ENCODE measurements at places on chromosomes 5 and 9.

GRCh38 chr5:72256536-72256935 lies 63.5 kb downstream of the MRPS27 start:
- H3K27me3 ChIP-seq = no peaks in the 10 kb centered on the region
- peaks cover 2% of the 10 kb centered on the region for H3K36me3 ChIP-seq
- DNase-seq = no peak
- H3K4me3 ChIP-seq = no peak overlapping the region

- DNase-seq = no peak
- H3K4me3 ChIP-seq = peak overlapping the region; percentile 97
- H3K27me3 ChIP-seq = no peaks in the 10 kb centered on the region
- H3K27ac ChIP-seq = no peak overlapping the region
Measured at GRCh38 chr5:75338408-75338807, 1.4 kb downstream of the HMGCR start.

DNA sequence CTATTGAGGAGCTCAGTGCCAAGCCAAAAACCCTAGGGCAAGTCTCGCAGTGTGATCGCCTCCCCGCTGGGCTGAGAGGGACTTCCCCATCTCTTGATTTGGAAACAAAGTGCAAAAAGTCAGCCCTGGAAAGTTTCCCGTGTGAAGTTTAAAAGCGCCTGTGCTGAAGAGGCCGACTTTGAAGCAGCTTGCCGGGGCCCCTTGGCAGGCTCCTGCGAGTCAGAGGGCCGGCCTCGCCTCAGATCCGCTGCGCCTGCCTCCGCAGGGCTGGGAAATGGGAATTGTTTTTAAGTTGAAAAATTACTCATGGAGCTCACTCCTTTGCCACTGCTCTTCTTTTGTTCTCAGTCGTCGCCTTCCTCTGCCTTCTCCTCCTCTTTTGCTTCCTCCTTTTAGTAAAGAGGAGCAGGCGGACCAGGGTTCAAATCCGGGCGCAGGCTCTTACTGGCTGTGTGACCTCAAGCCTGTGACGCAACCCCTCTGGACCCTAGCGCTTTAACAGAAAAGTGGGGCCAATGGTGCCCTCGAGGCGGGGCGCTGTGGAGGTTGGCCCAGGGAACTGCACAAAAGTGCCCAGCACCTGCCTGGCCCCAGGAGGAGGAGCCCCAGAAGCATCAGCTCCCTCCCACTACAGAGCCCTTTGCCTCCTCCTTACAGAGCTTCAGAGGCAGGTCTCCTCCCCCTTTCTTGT lies 14.7 kb upstream of the LHX2 start:
- peaks cover 5% of the 10 kb centered on the region for H3K4me1 ChIP-seq
- H3K27me3 ChIP-seq = no peaks in the 10 kb centered on the region
- H3K4me3 ChIP-seq = no peak overlapping the region
- no peaks in the 10 kb centered on the region for H3K36me3 ChIP-seq
- no peak overlapping the region for H3K27ac ChIP-seq
- peak; percentile 15 for DNase-seq

GRCh38 chr9:120348951-120349429 lies 231.0 kb downstream of the CDK5RAP2 start:
- peak; percentile 57 for DNase-seq
- H3K4me1 ChIP-seq = peaks cover 6% of the 10 kb centered on the region
- peaks cover 3% of the 10 kb centered on the region for H3K27me3 ChIP-seq

DNA sequence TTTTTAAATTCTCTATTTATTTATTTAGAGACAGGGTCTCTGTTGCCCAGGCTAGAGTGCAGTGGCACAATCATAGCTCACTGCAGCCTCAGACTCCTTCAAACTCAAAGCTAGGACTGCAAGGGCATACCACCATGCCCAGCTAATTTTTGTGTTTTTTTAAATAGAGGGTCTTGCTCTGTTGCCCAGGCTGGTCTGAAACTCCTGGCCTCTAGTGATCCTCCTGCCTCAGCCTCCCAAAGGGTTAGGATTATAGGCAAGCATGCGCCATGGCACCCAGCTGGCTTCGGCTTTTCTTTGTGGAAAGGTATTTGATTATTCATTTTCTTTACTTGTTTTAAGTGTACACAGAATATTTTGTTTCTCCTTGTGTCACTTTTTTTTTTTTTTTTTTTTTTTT lies 5.2 kb downstream of the ZNF346 start:
- no peaks in the 10 kb centered on the region for H3K27me3 ChIP-seq
- H3K4me1 ChIP-seq = no peaks in the 10 kb centered on the region
- DNase-seq = no peak
- no peak overlapping the region for H3K4me3 ChIP-seq
- H3K36me3 ChIP-seq = peaks cover 69% of the 10 kb centered on the region

GRCh38 chr5:15983392-15983791 lies 196.2 kb downstream of the MARCHF11 start:
- H3K4me3 ChIP-seq = no peak overlapping the region
- DNase-seq = no peak
- no peaks in the 10 kb centered on the region for H3K27me3 ChIP-seq
- no peak overlapping the region for H3K27ac ChIP-seq
- no peaks in the 10 kb centered on the region for H3K36me3 ChIP-seq

DNA sequence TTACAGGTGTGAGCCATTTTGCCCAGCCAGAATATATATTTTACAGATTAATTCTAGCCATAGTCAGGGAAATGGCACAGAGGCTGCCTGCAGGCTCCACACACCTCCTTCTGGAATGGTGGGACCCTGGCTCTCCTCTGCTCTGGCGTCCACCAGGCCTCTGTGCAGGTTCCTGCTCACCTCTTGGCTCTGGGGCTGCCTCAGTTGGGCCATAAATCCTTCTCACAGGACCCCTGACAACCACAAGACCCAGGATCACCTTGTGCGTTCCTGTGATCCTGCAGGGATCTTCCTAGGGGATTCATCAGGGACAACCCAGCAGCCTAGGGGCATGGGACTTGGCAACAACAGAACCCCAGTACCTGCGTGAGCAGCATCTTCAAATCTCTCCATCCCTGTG lies 93.0 kb upstream of the FSTL4 start:
- no peaks in the 10 kb centered on the region for H3K27me3 ChIP-seq
- no peak overlapping the region for H3K27ac ChIP-seq
- no peaks in the 10 kb centered on the region for H3K4me1 ChIP-seq
- no peak overlapping the region for H3K4me3 ChIP-seq
- no peaks in the 10 kb centered on the region for H3K36me3 ChIP-seq

GRCh38 chr9:137429974-137430722 lies 7.0 kb downstream of the NOXA1 start:
- H3K36me3 ChIP-seq = no peaks in the 10 kb centered on the region
- no peak overlapping the region for H3K27ac ChIP-seq
- no peaks in the 10 kb centered on the region for H3K4me1 ChIP-seq
- H3K27me3 ChIP-seq = no peaks in the 10 kb centered on the region
- H3K4me3 ChIP-seq = no peak overlapping the region

DNA sequence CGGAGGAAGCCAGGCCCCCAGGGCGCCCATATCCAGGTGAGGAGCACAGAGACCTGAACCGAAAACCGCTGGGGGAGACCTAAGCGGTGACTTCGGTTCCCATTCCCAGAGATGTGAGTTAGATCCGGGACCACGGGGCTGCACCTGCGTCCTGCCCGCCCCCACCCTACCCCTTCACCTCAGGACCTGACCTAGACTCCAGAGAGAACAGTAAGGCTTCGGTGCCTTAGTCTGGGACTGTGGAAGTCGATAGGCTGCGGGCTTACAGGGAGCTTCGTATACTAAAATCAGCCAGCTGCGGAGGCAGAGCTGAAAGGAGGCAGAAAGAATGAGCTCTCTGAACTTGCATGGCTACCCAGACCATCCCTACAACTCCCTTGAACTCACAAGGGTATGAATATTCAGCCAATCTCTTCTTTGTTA lies 518 bp upstream of the FAM13B start:
- peak overlapping the region; percentile 88 for H3K4me3 ChIP-seq
- H3K27ac ChIP-seq = peak overlapping the region; percentile 80
- peaks cover 4% of the 10 kb centered on the region for H3K4me1 ChIP-seq
- peaks cover 12% of the 10 kb centered on the region for H3K36me3 ChIP-seq
- no peaks in the 10 kb centered on the region for H3K27me3 ChIP-seq

GRCh38 chr5:178561746-178562264 lies 28.4 kb downstream of the COL23A1 start:
- no peak overlapping the region for H3K4me3 ChIP-seq
- DNase-seq = no peak
- H3K27ac ChIP-seq = no peak overlapping the region
- H3K36me3 ChIP-seq = no peaks in the 10 kb centered on the region
- H3K4me1 ChIP-seq = no peaks in the 10 kb centered on the region
- H3K27me3 ChIP-seq = peaks cover 6% of the 10 kb centered on the region

- no peaks in the 10 kb centered on the region for H3K36me3 ChIP-seq
- no peak overlapping the region for H3K27ac ChIP-seq
- peaks cover 2% of the 10 kb centered on the region for H3K4me1 ChIP-seq
Measured at GRCh38 chr5:115098041-115098702, 71.5 kb downstream of the TRIM36 start.

- H3K36me3 ChIP-seq = no peaks in the 10 kb centered on the region
- no peak overlapping the region for H3K27ac ChIP-seq
- no peak for DNase-seq
- no peaks in the 10 kb centered on the region for H3K27me3 ChIP-seq
Measured at GRCh38 chr5:128881502-128882018, 83.7 kb upstream of the SLC27A6 start.

DNA sequence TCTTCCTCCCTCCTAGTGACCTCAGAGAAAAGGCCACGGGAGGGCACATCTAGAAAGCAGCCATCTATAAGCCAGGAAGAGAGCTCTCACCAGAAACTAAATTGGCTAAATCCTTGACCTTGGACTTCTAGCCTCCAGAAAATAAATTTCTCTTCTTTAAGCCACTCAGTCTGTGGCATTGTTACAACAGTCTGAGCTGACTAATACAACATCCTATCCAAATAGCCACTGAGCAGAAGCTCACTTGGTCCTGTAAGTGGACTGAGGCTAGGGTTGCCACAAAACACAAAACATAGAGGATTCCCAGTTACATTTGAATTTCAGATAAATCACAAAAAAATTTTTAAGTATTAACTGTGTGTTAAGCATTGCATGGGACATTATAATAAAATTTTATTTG lies 383.4 kb downstream of the MLLT3 start:
- H3K36me3 ChIP-seq = no peaks in the 10 kb centered on the region
- H3K27me3 ChIP-seq = no peaks in the 10 kb centered on the region
- H3K4me1 ChIP-seq = no peaks in the 10 kb centered on the region
- H3K27ac ChIP-seq = no peak overlapping the region
- H3K4me3 ChIP-seq = no peak overlapping the region
- DNase-seq = no peak

DNA sequence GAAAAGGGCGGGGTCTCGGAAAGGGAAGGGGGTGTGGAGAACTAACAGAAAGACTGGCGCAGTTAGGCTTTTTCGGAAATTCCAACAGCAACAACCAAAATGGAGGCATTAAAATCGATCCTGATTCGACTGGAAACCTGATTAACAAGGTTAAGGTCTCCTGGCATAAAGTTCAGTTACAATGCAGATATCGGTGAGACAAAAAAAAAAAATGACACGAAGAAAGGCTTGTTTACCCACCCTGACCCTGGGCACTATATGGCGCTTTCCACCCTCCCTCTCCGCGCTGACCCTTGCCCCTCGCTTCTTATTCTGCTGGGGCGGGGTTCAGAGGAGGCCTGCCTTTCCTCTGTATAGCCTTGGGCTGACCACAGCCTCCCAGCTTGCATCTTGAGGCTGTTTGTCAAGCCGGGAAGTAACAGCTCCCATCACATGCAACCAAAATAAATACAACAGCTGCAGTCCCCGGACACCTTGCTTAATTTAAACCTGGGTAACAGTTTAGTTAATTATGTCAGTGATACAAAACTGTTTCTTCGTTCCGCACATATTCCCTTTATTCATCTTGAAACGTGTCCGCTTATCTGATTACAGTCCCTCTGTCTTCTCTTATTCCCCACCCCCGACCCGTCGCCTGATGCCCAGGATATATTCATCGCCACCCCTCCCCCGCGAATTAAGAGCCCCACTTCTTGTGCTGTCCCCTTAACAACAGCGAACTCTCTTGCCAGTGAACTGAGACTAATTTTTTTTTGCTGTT lies 795 bp upstream of the PJA2 start:
- DNase-seq = peak; percentile 79
- peak overlapping the region; percentile 79 for H3K4me3 ChIP-seq
- H3K27me3 ChIP-seq = no peaks in the 10 kb centered on the region
- peaks cover 6% of the 10 kb centered on the region for H3K4me1 ChIP-seq
- H3K27ac ChIP-seq = peak overlapping the region; percentile 100
- no peaks in the 10 kb centered on the region for H3K36me3 ChIP-seq

DNA sequence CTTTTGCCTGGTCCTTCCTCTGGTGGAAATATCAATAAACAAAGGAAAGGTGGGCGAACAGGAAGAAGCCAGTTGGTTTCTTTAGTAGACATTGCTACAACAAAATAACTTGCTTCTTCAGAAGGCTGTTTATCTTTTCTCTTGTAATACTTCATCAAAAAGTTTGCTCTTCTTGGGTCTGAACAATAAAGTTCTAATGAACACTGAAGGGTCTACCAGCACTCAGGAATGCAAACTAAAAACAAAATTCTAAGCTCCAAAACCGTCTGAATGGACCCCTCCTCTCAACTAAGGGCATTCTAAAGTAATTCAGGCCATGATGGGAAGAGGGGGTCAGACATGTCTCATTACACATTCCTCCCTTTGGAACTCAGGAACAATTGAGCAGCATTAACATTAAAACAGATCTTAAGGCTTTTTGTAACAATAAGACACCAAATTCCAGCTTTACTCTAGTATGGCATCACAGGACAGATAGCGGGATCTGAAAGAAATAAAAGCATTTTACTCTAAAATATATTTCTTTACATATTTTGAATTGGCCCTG lies 2.3 kb downstream of the TBCA start:
- peak; percentile 18 for DNase-seq
- no peak overlapping the region for H3K27ac ChIP-seq
- peaks cover 2% of the 10 kb centered on the region for H3K36me3 ChIP-seq

GRCh38 chr9:124163760-124164255 lies 93.9 kb upstream of the NEK6 start:
- H3K4me3 ChIP-seq = no peak overlapping the region
- no peak for DNase-seq
- no peaks in the 10 kb centered on the region for H3K27me3 ChIP-seq
- no peaks in the 10 kb centered on the region for H3K36me3 ChIP-seq

- H3K4me3 ChIP-seq = no peak overlapping the region
- DNase-seq = no peak
- H3K4me1 ChIP-seq = no peaks in the 10 kb centered on the region
Measured at GRCh38 chr5:66661149-66661548, 65.0 kb downstream of the MAST4 start.

DNA sequence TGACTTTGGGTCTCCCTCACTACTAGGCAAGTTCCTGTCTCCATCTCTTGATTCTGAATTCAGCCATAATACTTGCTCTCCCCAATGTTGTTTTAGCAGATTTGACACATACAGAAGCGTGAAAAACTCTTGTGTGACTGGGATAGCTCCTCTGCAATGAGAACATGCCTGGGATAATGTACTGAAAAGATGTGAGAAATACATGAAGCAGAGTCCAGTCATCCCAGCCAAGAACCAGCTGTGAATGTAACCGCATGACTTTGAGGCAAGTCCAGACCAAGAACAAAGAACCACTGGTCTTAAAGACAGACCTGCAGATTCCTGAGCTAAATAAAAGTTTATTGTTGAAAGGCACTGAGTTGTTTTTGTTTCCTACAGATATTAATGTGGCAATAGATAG lies 135.0 kb downstream of the NMUR2 start:
- no peak overlapping the region for H3K4me3 ChIP-seq
- H3K4me1 ChIP-seq = no peaks in the 10 kb centered on the region
- H3K27ac ChIP-seq = no peak overlapping the region
- H3K27me3 ChIP-seq = no peaks in the 10 kb centered on the region
- DNase-seq = no peak

All from neuronal stem cell (in vitro differentiated cells).